Left cardiac atrium (tissue), 4 donors: ENCODE measurements at places on chromosomes 1 and 21. TPM values are rescaled to one million over a fixed set of nuclear protein-coding genes. Genes with fewer than 3 reads are reported as not detected.

The FCGR3B gene
- total RNA-seq, result 6.1 TPM

The GPR153 gene
- total RNA-seq, result 10.5 TPM

The FMO5 gene
- total RNA-seq, result 1.4 TPM

The GUCA2A gene
- not detected for total RNA-seq

The SELL gene
- total RNA-seq, result 4.7 TPM

The EFNA3 gene
- 1.1 TPM for total RNA-seq

The DEPDC1 gene
- not detected for total RNA-seq

The ARHGEF16 gene
- 2.3 TPM for total RNA-seq

The CLDN14 gene
- not detected for total RNA-seq

The ADCY10 gene
- total RNA-seq, result 0.06 TPM

The TNFRSF14 gene
- 21.6 TPM for total RNA-seq

The HES2 gene
- 0.37 TPM for total RNA-seq

The SPATA45 gene
- not detected for total RNA-seq

The TSSK3 gene
- 0.44 TPM for total RNA-seq

The PFKFB2 gene
- 42.8 TPM for total RNA-seq

The LCE1A gene
- not detected for total RNA-seq

The RIMKLA gene
- total RNA-seq, result 7.9 TPM

The CFH gene
- total RNA-seq, result 131 TPM

The MROH7 gene
- 4.5 TPM for total RNA-seq

The PRRX1 gene
- 31.4 TPM for total RNA-seq

The GJA5 gene
- total RNA-seq, result 39.4 TPM
